ENCODE measurements at places on chromosomes 7 and 10.

GRCh38 chr7:157522189-157522588, 185.4 kb downstream of the DNAJB6 start:
- no peak for DNase-seq

GRCh38 chr7:41507686-41508268, 195.1 kb downstream of the INHBA start:
- DNase-seq, result no peak

DNA sequence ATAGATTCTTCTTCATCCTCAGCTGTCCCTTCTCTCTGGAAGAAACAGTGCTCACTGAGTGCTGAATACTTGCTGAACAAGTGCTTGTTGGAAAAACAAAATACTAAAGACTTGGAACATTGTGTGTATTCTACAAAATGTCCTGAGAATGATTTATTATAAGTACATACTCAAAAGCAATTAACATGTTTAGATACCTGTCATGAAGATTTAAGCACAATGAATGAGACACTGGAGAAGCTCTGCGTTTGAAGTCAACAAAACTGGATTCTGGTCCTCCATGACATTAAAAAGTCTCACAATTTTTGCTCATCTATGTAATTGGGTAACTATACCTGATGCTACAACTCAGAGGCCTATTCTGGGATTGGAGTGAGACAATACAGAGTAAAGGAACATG, 34.8 kb upstream of the LAMB1 start:
- no peak for DNase-seq

GRCh38 chr7:48004638-48005037, 24.3 kb downstream of the SUN3 start:
- no peak for DNase-seq

GRCh38 chr10:114825513-114826253, 4.1 kb downstream of the FHIP2A start:
- no peak for DNase-seq

GRCh38 chr7:32069116-32069650, 1.0 kb downstream of the PDE1C start:
- no peak for DNase-seq

- DNase-seq, result no peak
These were observed 58.7 kb downstream of the CYP51A1 start for GRCh38 chr7:92075455-92076158.

DNA sequence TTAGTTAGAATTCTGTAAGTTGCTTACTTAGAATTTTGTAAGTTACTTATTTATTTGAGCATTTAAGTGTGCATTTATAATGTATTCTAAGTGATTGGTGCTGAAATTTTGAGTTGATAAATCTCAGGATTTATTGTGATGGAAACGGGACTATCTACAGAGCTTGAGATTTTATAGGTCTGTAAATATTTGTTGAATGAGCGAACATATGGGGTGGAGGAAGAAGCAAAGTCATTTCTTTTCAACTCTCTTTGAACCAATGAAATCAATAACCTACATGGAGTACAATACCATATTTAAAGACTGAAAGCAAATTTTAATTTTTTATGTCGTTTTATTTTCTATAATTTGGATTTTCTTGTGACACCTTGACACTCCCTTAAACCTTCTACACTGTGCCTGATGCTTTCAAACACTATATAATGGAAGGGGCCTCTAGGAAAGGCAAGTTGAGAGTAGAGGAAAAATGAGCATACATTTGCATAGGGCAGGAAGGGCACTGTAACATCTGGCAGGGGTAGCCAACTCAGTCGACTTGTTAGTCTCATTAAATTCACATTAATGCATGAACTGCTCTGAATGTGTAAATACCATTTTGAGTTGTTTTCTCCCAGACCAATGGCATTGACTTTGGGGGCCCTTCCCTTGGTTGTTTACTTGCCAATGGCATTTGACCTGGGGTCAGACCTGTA, 204.2 kb downstream of the DYNC1I1 start:
- no peak for DNase-seq

GRCh38 chr10:15478429-15478828, 107.3 kb upstream of the FAM171A1 start:
- no peak for DNase-seq

DNA sequence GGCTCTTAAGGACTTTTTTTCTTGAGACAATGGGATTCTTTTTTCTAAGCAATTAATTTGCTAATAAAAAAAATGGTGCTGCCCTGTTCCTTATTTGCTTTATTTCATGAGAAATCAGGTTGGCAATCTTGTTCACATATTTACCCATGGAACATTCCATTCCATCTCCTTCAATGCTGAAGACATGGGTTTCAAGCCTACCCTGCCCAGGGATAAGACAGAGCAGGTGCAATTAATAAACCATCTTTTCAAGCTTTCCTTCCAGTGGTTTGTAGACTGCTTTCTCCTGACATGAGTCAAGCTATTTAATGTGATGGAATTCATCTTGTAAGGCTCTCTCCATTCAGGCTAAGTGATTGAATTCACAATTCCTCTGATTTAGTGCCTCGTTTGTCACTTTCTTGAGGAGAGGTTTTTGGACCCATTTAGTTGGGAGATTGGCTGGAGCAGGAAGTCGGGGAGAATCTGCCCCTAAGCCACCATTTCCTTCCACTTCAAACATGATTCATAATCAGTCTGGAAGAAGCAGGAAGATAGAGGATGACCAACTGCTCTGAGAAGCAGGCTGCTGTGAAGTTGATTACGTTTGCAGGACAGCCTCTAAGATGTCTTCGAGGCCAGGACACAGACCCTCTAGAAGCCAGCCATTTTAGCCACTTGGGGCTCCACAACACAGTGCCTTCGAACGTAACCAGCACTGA, 552.4 kb upstream of the GALNT17 start:
- DNase-seq, result no peak

DNA sequence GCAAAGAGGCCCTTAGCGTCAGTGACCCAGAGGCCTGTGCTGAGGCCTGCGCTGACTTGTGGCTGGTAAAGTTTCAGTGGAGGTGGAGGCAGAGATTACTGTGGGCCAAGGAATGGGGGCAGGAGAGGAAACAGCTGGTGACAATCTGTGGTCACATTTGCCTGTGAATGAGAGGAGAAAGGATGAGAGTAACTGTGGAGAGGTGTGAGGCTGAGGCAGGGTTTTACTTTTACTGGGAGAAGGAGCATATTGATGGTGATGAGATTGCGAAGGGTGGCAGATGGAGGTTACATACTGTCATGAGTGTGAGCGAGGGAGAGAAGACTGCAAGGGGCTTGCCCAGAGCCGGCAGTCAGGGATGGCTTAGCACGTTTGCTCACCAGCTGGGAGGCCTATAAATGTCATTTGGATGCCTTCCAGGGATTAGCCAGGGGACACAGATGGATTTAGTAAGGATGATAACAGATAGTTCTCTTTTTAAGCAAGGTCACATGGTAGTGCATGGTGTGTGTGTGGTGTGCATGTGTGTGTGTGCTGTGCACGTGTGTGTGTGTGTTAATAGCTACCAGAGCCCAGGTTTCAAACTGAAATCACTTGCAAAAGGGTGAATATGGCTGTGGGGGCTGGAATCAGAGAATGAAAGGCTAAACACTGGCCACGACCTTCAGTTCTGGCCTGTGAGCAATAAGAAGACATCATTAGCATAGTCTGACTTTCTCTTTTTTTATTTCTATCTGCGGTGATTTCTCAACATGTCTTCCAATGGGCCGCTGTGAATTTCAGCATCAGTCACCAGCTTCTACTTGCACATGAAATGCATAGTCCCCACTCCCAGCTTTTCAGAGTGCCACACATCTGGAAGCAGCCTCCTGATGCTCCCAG, 291.5 kb upstream of the ZNF32 start:
- no peak for DNase-seq

GRCh38 chr7:152924826-152925411, 165.4 kb downstream of the ACTR3B start:
- no peak for DNase-seq

DNA sequence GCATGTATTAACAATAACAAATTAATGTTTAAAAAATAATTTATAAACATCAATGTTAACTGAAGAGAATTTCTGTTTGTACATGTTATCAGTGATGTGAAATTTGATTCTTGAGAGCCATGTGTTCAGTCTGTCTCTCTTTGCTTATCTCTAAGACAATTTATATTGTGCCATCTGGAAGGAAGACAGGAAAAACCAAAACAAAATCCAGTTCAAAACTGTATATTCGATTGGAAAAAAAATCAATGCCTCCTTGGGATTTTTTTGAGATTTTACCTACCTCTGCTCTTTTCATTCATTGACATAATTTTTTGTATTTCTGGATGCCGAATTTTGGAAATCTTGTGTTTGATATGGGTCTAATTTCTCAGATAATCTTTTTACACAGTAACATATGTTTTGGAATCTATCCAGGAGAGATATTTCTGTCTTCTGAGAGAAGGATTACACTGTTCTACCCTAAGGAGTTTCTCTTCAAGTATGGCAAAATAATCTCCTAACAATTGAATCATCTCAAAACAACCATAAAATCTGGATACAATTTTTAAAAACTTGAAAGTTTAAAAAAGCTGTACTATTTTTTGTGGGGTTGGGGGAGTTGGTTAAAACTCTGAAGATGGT, 311.9 kb upstream of the GNAI1 start:
- DNase-seq, result no peak

- no peak for DNase-seq
These were observed 28.5 kb upstream of the TRIM24 start for GRCh38 chr7:138431517-138431916.

- DNase-seq, result no peak
These were observed 248.9 kb upstream of the IGFBP3 start for GRCh38 chr7:46170021-46170420.

GRCh38 chr10:64175271-64175962, 654.2 kb downstream of the REEP3 start:
- no peak for DNase-seq

DNA sequence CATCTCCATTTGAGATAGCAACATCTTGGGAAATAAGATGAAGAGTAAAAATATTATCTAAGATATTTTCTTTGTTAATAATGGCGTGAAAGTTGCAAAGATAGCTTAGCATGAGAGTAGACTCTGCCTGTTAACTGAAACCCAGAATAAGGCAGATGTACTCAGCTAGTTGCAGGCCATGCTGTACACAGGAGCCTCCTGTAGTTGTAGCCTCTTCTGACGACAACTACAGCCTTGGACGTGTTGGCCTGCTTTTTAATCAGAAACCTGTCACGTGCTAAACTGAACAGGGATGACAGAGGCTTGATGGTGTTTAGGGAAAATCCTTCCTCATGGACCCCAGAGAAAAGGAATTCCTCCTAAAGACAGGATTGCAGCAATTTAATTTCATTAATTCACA, 155.1 kb upstream of the TMEM229A start:
- DNase-seq, result no peak

GRCh38 chr7:83646027-83646426, 2.9 kb downstream of the SEMA3E start:
- DNase-seq, result no peak

DNA sequence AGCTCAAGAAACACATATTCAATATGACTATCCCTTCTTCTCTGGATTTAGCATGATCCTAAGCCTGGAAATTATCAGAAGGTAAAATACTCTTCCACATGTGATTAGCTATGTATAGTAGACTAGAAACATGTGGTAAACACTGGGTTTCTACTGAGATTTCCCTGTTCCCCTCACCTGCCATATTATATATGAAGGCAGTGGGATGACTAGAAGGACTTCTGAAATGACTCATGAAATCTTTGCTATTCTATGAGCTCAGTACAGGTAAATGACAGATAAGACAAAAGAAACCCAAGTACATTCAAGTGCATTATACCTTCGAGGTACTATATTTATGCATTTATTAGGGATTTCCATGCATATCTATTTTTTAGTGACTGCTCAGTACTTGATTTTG, 152.9 kb downstream of the DNAJB9 start:
- DNase-seq, result no peak

DNA sequence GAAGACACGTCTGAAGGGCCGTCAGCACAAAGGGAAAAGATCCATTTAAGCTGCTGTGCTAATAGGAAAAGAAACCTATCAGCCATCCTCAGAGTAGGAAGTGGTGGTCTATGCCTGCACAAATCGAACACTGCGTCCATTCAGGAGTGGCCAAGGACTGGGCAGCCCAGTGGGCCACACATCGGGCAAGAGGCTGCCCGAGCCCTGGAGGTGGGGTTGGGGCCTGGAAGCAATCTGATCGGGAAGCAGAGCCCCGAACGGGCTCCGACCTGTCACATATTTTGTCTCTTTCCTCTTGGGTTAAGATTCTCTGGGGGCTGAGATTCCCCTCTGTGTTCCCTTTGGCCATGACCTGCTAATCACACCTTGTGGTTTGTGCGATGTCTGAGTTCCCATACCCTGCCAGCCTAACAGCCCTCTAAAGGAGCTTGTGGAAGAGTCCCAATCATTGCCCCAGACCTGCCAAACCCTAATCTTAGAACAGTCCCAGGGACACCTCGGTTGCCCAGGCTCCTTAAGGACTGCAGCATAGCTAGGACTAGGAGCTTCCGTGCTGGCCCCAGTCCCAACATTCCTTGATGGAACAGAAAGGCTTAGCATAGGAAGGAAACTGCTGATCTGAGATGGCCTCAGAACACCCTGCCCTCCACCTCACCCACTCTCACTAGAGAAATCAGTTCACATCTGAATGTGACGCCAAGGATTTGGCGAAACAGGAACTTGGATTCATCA, 77.9 kb upstream of the SAMD8 start:
- no peak for DNase-seq

GRCh38 chr7:92425311-92425947, 21.9 kb upstream of the GATAD1 start:
- no peak for DNase-seq

DNA sequence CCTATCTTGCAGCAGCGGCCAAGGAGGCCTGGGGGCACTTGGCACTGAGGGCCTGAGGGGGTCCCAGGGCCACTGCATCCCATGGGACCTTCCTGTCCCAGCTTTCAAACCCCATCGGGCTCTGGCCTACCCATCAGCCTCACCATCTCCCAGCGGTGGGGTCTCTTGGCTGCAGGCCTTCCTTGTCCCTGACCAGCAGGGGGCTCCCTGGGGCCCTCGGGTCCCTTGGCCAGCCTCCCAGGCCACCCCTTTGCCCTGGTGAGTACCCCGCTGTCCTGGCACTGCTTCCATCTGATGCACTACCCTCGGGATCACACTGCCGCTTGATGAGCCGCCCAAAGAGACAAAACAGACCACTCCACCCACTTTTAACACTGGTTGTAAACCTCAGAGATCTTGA, 43.5 kb downstream of the YKT6 start:
- no peak for DNase-seq

DNA sequence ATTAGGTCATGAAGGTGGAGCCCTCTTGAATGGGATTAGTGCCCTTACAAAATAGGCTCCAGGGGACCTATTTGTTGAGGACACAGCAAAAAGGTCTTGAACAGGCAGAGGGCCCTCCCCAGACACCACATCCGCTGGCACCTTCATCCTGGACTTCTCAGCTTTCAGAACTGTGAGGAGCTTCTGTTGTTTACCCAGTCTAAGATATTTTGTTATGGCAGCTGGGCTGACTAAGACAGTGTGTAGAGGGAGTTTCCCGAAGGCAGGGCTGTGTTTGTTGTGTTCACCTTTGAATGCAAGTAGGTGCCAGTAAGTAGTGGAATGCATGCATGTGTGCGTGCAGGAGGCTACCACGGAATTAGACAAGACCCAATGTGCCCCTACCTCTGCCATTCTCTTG, 106.7 kb downstream of the PTPRE start:
- DNase-seq, result no peak

- peak; percentile 56 for DNase-seq
These were observed 276.1 kb downstream of the DNAJB6 start for GRCh38 chr7:157612664-157613561.
